COLO829 (cell line): ENCODE measurements at places on chromosomes 2 and 18.

GRCh38 chr2:223104336-223105132 lies 52.5 kb downstream of the KCNE4 start:
- no peak for DNase-seq

- DNase-seq, result no peak
Observed at GRCh38 chr2:75643980-75644379, 2.6 kb upstream of the MRPL19 start.

DNA sequence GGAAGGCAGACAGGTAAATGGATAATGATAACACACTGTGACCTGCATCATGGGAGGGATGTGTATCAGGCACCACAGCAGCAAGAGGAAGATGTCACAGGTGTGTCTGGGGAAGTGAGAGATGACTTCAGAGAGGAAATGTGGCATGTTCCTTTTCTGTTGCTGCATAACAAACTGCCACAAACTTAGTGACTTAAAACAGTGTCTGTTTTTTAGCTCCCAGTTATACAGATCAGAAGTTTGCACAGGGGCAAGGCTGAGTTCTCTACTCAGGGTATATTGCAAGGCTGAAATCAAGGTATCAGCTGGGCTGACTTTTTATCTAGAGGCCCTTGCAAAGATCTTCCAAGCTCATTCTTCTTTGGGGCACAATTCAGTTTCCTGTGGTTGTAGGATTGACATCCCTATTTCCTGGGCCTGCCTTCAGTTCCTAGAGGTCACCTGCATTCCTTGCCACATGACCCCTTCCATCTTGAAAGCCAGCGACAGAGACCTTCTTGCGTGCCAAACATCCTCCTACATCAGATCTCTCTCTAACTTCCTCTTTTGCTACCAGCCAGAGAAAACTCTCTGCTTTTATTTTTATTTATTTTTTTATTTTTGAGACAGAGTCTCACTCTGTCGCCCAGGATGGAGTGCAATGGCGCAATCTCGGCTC lies 2.1 kb upstream of the MAP3K2 start:
- no peak for DNase-seq

GRCh38 chr2:69588945-69589344 lies 54.6 kb downstream of the AAK1 start:
- no peak for DNase-seq

DNA sequence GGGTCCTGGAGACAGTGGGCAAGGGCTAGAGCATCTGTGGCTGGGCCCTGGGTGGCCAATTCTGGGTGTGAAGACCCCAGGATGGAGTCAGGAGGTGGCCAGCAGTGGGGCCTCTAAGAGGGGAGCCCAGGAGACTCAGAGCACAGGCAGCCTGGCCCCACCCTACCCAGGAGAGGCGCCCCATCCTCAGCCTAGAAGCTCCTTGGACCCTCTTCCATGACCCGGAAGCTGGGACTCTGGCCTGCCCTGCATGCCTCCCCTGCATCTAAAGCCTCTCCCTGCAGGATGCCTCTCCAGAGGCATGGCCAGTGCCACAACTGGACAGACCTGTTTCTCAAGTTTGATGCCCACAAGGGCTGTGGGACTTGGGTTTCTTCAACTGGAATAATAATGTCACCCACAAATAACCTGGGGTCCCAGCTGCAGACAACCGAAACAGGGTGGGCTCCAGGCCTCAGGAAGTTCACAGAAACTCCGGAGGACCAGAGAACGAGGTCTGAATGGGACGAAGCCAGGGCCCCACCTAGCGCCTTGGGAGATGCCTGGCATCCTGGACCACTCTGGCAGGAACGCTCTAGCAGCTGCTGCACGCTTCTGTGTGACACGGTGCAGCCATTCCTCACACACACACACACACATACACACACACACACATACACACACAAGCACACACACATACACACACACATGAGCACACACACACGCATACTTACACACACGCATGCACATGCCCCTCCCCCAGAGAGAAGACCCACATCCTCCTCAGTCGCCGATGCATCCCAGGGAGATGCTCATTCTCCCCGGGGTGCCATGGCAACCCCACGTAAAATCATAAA lies 16.4 kb downstream of the KCNIP3 start:
- DNase-seq, result no peak
